ENCODE measurements at places on chromosomes 2 and 18.

- no peak for DNase-seq
These were observed at the start of gene SP9 for GRCh38 chr2:174334781-174335251. Gene SP9, plus strand, starts transcription at chr2:174334954. Its CDS starts 139 bp downstream, at chr2:174335093.

GRCh38 chr18:4399929-4400328, 55.2 kb downstream of the DLGAP1 start:
- DNase-seq = no peak

- no peak for DNase-seq
These were observed 140.3 kb upstream of the FOSL2 start for GRCh38 chr2:28252311-28252710.

DNA sequence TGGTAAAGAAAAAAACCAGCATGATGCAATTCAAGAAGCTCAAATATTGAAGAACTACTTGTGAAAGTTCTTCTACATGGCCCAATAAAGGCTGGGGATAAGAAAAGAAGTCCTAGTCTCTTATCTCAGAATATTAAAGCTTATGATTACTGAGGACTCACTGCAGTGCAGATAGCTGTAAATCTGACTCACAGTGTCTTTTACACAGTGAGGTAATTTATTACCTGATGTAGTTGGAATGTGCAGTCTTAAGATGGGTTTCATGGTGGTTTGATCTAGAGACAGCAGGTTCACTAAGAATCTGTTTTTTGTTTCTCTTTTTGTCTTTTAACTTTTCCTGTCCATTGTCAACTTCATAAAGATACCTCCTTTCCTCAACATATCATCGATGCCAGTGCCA, 484.0 kb upstream of the MAP2 start:
- DNase-seq = no peak

- DNase-seq = no peak
These were observed 27.4 kb downstream of the EVX2 start for GRCh38 chr2:176056406-176056805.

DNA sequence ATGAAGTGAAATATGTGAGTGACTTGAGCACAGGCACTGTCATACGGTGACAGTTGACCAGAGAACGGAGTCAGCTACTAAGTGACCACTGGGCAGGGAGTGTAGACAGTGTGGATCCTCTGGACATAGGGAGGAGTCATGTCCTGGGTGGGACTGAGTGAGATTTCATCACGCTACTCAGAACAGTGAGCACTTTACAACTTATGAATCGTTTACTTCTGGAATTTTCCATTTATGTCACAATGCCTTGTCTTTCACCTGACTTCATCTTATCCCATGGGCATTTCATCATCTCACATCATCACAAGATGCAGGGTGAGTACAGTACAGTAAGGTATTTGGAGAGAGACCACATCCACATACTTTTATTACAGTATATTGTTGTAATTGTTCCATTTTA, 29.0 kb downstream of the PTPRM start:
- no peak for DNase-seq

GRCh38 chr18:46772357-46772756, 15.5 kb upstream of the ST8SIA5 start:
- no peak for DNase-seq

DNA sequence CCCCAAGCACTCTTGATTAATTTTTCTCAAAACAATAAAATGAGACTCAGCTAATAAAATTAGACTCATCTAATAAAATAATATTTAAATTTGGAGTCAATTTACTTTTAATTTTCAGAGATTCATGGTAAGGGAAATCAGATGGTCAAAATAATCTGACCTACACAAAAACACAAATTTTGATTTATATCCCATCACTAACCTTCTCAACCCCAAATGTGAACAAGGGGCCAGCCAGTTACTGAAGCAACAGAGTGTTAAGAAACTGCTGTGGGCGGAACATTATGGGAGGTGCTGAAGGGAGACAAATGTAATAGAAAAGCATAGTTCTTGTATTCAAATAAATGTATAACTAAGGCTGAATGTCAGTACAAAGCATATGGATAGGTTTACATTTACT, 28.5 kb upstream of the PPP3R1 start:
- DNase-seq = no peak

- no peak for DNase-seq
These were observed 18.9 kb upstream of the WDR33 start for GRCh38 chr2:127829845-127830246.

DNA sequence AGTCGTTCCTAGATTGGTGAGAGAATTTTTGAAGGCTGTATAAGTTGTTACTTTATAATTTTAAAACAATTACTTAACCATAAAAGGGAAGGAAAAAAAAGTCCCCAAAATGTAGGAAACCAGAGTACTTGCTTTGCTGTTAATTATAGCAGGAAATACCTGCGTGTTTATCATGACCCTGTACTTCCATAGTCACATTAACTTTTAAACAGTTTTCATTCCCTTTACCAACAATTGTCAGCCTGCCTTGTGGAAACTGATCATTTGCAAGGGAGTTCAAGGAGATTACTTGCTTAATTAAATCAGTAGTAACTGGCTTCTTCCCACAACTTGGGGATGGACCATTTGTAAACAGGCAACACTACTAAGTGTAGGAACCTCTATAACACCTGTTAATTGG, 6.4 kb upstream of the ITPRID2 start:
- no peak for DNase-seq

- DNase-seq = no peak
These were observed 187.4 kb upstream of the SH3BP4 start for GRCh38 chr2:234764372-234764771.

DNA sequence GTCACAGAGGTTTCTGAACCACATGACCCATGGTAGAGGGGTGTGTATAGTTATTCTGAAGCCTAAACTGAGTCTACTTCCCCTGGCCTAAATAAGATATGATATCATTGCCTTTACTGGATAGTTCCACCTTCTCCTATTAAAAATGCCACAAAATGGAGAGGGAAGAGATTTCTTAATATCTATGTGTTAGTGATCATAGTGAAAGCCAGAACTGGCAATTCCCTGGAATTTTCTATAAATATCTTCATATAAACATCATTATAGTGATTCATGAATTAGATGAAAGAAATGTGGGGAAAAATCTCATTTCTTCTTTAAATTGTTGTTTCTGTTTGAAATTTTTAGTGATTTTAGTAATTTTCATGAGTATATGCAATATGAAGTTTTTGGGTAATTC, 45.8 kb downstream of the TSHZ1 start:
- no peak for DNase-seq

- DNase-seq = no peak
These were observed 447.1 kb upstream of the MMADHC start for GRCh38 chr2:150034665-150035064.

- no peak for DNase-seq
These were observed 82.4 kb upstream of the TGIF1 start for GRCh38 chr18:3367491-3368091.

DNA sequence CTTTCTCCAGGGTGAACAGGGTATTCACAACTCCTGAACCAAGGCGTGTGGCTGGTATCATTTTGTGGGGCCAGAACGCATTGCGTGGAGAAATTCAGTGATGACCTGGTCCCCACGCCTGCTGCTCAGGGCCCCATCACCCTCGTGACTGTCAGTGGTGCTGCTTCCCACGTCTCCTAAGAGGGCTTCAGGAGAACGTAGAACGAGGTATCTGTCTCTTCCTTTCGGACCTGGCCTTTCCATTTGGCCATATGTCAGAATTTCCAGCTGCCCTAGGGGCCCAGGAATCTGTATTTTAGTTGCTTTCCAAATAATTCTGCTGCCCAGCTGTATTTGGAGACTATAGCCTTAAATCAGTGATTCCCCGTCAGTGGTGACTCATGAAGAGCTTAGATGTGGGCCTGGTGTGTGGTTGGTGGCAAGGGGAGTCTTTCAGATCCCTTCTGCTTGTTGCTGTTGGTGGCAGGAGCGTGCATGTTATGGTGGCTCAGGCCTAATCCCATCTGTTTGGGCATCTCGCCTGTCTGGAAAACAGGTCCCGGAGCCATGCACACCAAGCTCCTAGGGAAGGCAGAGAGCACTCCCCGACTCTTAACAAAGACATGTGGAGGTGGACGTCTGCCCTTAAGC, 56.4 kb downstream of the NPAS2 start:
- no peak for DNase-seq

GRCh38 chr18:317618-318017, 49.8 kb upstream of the THOC1 start:
- DNase-seq = no peak

DNA sequence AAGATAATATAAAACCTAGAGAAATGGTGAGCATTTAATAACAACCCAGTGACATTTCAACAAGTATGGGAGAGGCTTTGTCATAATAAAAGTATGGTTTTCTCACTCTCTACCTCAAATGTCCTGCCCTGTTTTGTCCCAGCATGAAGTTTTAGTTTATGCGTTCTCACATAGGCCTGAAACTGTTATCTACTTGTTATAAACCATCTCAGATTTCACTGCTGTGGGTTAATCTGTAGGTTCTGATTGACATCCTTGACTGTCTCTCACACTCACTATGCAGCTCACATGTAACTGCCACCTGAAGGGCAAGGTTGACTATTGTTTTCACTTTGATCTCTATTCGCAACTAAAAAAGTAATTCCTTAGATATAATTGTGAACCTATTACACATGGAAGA, 44.9 kb downstream of the ZEB2 start:
- DNase-seq = no peak

DNA sequence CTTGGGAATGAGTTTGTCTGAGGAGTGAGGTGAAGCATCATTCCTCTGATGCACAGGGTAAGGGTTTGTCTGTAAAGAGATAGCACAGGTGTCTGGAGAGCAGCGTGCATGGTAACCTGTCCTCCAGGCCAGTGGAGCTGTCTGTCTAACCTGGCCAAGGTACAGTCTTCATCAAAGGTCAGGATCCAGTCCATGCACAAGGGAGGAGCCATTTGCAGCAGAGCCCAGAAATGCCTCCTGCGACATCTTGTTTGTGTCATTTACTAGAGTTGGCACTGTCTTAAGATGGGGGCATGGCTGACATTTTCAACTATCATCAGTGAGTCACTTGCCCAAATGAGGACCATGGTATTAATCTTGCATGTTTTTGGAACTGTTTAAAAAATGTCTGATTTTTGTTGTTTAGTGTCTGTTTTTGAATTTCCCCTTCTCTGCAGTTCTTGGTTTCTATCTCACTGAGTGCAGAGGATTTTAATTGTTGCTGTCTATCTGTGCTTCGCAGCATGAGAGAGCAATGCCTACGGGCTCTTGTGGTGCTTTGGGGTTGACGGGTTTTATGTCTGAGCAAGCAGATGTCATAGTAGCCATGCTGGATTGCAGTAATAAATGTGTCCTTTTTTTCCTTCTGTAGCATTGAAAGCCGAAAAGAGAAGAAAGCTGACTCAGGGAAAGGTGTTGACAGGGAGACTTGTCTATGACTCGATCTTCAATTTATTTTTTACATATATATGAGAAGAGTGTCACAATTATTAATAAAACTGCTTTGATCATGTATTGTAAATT, 91.3 kb downstream of the DPP4 start:
- no peak for DNase-seq

GRCh38 chr18:24108641-24109040, 30.2 kb upstream of the CABYR start:
- DNase-seq = no peak

- no peak for DNase-seq
These were observed 62.9 kb downstream of the EML4 start for GRCh38 chr2:42232024-42232423.

GRCh38 chr2:35591886-35592285, 763.7 kb upstream of the CRIM1 start:
- no peak for DNase-seq

DNA sequence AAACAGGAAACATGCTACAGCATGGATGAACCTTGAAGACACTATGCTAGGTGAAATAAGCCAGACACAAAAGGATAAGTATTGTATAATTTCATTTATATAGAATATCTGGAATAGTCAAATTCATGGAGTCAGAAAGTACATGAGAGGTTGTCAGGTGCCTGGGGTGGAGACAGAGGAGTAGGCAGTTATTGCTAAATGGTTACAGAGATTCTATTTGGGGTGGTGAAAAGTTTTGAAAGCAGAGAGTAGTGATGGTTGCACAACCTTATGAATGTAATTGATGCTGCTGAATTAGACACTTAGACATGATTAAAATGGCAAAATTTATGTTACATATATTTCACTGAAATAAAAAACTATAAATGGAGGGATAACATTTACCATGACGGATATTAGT, 197.4 kb downstream of the VAPA start:
- DNase-seq = no peak

DNA sequence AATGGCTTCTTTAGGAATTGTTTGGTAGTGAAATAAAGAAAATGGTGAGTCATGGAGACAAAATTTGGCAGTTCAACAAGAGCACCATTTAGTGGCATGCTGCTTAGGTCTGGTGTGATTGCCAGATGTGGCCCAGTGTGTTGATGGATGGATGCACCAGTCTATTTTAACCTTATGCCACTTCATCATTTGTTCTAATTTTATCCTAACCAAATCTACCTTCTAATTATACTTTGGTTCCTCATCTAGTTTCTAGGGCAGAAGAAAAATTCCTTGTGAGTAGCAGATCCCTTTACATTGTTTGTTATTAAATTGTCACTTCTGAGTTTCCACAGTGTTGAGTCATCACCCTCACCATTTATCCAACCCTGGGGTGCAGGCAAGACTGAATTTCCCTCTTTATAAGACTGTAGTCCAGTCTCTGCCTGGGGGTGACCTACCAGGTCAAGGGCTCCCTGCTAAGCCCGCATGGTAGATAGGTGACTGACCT, 32.5 kb downstream of the NABP1 start:
- no peak for DNase-seq

DNA sequence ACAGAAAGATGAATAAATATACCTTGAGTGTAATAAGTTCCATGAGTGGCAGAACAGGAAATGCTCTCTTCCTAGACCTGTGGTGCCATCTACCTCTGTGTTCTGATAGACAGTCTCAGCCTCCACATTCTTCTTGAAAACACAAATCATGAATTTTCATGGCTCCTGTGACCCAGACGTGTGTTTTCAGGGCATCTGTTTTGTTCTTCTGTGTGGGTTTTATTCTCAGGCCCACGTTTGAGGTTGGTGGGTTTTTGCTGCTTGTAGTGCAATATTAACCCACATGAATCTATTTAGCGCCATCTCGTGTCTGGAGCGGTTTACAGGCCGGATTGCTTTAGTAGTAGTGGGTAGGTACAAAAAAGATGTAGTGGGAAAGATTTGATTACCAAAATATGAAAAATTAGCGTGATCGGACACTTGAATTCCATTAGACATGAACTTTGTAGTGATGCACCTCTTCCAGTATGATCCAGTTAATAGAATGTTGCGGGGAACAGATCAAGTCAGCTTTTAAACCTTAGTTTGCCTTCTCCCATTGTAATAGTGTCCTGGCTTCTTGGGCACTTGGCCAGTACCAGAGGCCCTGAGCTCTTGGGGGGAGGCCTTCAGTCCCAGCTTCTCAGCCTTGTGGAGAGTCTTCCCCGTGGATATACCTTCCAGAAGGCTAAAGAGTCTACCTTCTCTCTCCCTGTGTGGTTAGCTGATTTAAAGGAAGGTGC, 256.5 kb downstream of the TPGS2 start:
- DNase-seq = no peak

DNA sequence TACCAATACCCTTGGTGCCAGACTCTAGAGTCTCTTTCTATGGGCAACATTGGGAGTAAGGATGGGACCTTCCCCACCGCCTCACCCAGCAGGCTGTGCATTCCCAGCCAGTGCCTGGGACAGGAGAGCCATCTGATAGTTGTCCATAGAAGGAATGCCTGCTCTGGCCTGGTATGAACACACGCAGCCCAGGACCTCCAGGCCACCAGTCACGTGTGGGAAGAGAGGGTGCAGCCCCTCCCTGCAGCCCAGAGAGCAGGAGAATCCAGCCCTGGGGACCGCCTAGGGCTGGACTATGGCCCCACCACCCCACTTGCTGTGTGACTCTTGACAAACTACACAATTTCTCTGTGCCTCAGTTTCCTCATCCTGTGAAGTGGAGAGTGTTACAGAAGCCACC, 52.5 kb upstream of the ID2 start:
- no peak for DNase-seq
